ENCODE measurements at places on chromosomes 5 and 9. TPM values are rescaled to one million over a fixed set of nuclear protein-coding genes. Genes with fewer than 3 reads are reported as not detected.

The HSPB3 gene
- not detected for total RNA-seq

The IL13 gene
- not detected for total RNA-seq

The C7 gene
- total RNA-seq: not detected

GRCh38 chr9:128026255-128026772, 40.8 kb downstream of the NAIF1 start:
- no peaks in the 10 kb centered on the region for H3K36me3 ChIP-seq
- peaks cover 100% of the 10 kb centered on the region for H3K4me1 ChIP-seq
- peak overlapping the region; percentile 48 for H3K4me3 ChIP-seq
- no peaks in the 10 kb centered on the region for H3K27me3 ChIP-seq
- peak overlapping the region; percentile 80 for H3K27ac ChIP-seq
- peak; percentile 92 for DNase-seq

GRCh38 chr9:2241461-2241835, 226.3 kb downstream of the SMARCA2 start:
- H3K4me3 ChIP-seq: peak overlapping the region; percentile 52
- peaks cover 4% of the 10 kb centered on the region for H3K27me3 ChIP-seq
- peaks cover 18% of the 10 kb centered on the region for H3K4me1 ChIP-seq

The CCNB1 gene
- total RNA-seq: 3.4 TPM

DNA sequence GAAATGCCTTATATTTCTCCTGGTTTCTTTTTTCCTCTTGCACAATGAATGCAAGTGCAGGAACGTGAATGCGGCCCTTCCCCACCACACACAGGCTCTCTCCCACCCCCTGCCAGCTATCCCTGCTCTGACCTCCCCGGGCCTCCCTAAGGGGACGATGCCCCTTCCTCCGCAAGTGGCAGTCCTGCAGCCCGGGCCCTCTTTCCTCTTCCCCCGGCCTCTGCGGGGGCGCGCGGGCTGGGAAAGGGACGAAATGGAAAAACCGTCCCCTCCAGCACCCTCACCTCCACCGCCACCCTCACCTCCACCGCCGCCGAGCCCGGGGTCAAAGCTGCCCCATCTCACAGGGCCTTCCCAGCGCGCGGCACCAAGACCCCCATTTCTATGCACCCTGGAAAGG, 44.7 kb downstream of the GAS1 start:
- H3K4me1 ChIP-seq: no peaks in the 10 kb centered on the region
- H3K36me3 ChIP-seq: no peaks in the 10 kb centered on the region
- H3K27ac ChIP-seq: no peak overlapping the region

The SMIM33 gene
- 1.1 TPM for total RNA-seq

DNA sequence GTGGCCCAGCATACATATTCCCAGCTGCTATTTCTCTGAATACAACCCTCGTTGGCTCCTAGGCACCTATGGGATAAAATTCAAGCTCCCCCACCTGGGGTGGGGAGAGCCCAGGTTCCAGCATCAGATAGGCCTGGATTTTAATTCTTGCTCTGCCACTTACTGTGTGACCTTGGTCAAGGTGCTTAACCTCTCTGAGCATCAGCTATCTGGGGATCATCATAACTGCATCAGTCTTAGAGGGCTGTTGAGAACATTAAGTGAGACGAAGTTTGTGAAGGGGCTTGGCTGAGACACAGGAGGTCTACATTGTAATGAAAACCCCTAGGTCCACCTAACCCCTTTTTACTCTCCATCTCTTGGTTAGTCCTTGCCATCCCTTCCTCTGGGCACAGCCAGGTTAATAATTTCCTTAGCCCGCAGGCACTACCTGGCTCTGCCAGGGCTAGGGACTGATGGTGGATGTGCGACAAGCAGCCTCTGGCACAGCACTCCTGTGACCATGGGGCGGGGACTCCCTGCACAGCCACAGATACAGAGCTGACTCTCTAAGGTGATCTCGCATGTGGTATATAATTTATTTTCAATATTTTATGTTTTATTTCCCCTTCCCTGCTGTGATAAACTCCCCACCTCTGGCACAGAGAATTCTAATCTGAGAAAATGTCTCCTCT, 68.7 kb downstream of the CRB2 start:
- H3K4me1 ChIP-seq: no peaks in the 10 kb centered on the region
- DNase-seq: no peak
- no peaks in the 10 kb centered on the region for H3K36me3 ChIP-seq
- H3K4me3 ChIP-seq: no peak overlapping the region

Measured in CD4-positive, alpha-beta memory T cell (primary cell).